ENCODE measurements at places on chromosomes 16 and 17. TPM values are rescaled to one million over a fixed set of nuclear protein-coding genes. Genes with fewer than 3 reads are reported as not detected.

DNA sequence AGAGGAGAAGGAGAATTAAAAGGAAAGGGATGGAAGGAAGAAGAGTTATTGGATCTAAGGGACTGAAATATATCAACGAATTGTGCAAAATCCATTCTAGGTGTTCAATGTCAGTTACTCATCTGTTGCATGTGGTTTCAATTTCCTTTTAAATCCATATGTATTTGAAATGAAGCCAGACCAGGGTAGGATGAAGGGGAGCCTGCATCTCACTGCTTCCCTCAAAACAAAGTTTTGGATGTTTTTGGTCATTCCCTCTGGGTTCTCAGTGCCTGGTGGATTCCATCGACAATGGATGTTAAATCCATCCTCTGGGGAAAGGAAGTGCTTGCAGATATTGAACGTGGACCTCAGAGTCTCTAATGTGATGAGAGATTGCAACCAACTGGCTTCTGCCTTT is 103.5 kb upstream of the XYLT1 start:
- H3K27me3 ChIP-seq, result no peaks in the 10 kb centered on the region
- H3K4me3 ChIP-seq, result no peak overlapping the region
- H3K27ac ChIP-seq, result no peak overlapping the region
- peaks cover 3% of the 10 kb centered on the region for H3K4me1 ChIP-seq

DNA sequence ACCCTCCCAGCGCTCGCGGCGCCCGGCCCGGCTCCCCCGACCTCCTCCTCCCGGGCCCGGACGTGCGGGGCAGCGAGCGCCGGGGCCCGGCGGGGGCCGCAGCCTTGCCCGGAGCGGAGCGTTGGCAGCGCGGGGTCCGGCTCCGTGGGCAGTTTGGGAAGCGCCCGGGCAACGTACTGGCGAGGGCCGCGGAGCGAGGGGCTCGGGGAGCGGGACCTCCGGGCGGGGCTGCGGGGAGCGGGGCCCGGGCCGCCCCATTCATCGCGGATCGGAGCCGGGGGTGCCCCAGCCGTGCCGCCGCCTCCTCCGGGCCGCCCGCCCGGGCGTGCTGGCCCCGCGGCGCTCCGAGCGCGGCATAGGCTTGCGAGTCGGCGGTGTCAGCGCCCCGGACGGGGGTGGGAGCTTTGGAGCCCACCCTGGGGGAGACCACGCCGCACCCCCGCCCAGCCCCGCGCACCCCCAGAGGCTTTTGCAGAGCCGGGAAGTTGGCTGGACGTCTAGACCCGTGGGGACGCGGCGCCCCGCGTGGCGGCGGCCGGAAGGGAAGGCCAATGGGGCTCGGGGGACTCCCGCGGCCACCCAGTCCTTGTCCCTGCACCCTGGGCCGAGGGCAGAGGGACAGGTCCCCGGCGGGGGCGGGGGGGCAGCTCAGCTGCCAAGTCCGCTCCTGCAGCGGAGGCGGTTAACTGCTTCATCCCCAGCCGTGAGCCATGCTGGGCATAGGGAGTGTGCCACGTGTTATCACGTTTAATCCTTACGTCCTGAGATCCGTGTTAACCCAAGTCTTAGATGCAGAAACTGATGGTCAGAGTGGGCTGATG is 852 bp downstream of the ZNF469 start:
- H3K27me3 ChIP-seq, result peaks cover 29% of the 10 kb centered on the region
- no peak overlapping the region for H3K27ac ChIP-seq
- peak; percentile 45 for DNase-seq
- H3K36me3 ChIP-seq, result no peaks in the 10 kb centered on the region
- H3K4me3 ChIP-seq, result no peak overlapping the region

- H3K4me3 ChIP-seq, result peak overlapping the region; percentile 44
- peaks cover 66% of the 10 kb centered on the region for H3K4me1 ChIP-seq
- peaks cover 71% of the 10 kb centered on the region for H3K27me3 ChIP-seq
Measured at GRCh38 chr16:85310868-85311585, 198.8 kb upstream of the CIBAR2 start.

SMCR8 gene
- 20.2 TPM for total RNA-seq

TBC1D3C gene
- not detected for total RNA-seq

GRCh38 chr17:41052566-41052965 is 2.5 kb downstream of the KRTAP2-2 start:
- no peaks in the 10 kb centered on the region for H3K4me1 ChIP-seq
- H3K4me3 ChIP-seq, result no peak overlapping the region
- peaks cover 16% of the 10 kb centered on the region for H3K27me3 ChIP-seq
- H3K36me3 ChIP-seq, result no peaks in the 10 kb centered on the region

DNA sequence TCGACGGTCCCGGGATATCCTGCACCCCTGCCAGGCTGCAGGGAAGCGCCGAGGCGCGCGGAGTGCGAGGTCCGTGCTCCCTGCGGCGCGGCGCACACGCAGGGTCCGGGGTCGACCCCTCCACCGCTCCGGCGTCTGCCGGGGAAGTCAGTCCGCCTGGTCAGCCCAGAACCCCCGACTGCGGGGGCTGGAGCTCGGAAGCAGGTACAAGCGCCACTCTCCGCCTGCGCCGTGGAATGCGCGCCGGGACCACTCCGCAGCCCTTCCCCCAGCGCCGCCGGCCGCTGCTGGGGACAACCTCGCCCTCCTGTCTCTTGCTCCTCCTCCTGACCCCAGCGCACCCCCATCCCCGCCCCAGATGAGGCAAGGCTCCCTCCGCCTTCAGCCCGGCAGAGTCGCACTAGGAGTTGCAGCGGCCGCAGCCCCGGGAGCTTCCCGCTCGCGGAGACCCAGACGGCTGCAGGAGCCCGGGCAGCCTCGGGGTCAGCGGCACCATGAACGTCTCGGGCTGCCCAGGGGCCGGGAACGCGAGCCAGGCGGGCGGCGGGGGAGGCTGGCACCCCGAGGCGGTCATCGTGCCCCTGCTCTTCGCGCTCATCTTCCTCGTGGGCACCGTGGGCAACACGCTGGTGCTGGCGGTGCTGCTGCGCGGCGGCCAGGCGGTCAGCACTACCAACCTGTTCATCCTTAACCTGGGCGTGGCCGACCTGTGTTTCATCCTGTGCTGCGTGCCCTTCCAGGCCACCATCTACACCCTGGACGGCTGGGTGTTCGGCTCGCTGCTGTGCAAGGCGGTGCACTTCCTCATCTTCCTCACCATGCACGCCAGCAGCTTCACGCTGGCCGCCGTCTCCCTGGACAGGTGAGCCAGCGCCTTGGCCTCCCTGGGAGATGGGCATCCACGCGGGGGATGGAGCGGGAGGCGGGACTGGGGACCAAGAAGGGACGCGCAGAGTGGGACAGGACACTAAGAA is at the start of gene GALR2:
Gene GALR2, plus strand, starts transcription at position 392 of the 974 bp plus-strand sequence. Its CDS starts 103 bp downstream, at position 495.
- H3K4me3 ChIP-seq, result peak within 1 kb of the TSS; percentile 78
- no peak within 1 kb of the TSS for H3K27ac ChIP-seq
- peaks cover 35% of the 10 kb centered on the region for H3K4me1 ChIP-seq
- DNase-seq, result peak; percentile 9
- H3K36me3 ChIP-seq, result no peaks in the 10 kb centered on the region

All from neural crest cell (in vitro differentiated cells).